ENCODE measurements at places on chromosomes 7 and 10. TPM values are rescaled to one million over a fixed set of nuclear protein-coding genes. Genes with fewer than 3 reads are reported as not detected.

DNA sequence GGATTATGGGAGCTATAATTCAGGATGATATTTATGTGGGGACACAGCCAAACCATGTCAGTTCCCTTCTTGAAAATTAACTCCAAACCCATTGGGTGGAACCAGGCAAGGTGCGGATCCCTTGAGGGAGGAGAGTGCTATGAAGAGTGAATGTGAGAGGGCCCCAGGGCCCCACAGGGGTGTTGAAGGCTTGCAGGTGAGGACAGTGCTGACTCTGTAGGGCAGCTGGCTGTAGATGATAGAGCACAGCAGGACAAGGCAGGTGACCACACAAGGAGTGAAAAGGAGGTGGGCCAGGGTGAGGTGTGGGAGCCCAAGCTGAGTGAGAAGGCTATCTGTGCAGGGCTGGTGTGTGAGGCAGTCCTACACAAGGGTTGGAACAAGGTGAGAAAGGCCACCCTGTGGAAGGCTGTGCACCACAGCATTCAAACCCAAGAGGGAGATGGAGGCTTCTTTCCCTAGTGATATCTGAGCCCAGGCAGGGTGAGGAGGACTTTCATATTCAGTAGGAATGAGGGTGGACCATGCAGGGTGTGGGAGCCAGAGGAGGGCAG lies 746.0 kb upstream of the CELF2 start:
- no peaks in the 10 kb centered on the region for H3K36me3 ChIP-seq
- DNase-seq: no peak
- H3K4me3 ChIP-seq: no peak overlapping the region
- H3K27me3 ChIP-seq: no peaks in the 10 kb centered on the region

DNA sequence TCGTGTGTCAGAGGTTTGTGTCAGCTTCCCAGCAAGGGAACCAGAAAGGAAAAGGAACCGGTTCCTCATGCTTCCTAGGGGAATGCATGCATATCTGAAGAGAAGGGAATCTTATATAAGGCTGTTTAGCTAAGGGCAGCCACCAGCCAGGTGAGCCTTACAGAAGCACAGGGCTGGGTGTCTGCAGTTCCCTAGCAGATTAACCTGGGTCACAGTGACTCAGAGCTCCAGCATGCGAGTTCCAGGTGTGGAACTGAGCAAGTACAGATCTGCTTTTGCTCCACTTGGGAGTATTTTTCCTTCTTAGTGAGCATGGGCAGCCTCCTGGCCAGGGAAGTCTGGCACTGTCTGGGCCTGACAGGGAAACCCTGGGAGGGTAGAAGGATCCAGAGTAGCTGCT lies 957 bp upstream of the ANKRD2 start:
- H3K4me1 ChIP-seq: no peaks in the 10 kb centered on the region
- no peaks in the 10 kb centered on the region for H3K27me3 ChIP-seq
- no peak for DNase-seq
- H3K27ac ChIP-seq: no peak overlapping the region
- H3K36me3 ChIP-seq: no peaks in the 10 kb centered on the region

Gene ZP3
- total RNA-seq: 0.64 TPM

Gene ADCYAP1R1
- total RNA-seq: not detected

- H3K4me1 ChIP-seq: no peaks in the 10 kb centered on the region
- H3K4me3 ChIP-seq: no peak overlapping the region
- no peaks in the 10 kb centered on the region for H3K27me3 ChIP-seq
- no peaks in the 10 kb centered on the region for H3K36me3 ChIP-seq
- DNase-seq: no peak
Observed at GRCh38 chr7:114784177-114784576, 137.7 kb upstream of the MDFIC start.

Gene SPDYE5
- not detected for total RNA-seq

GRCh38 chr7:39504963-39505362 lies 61.2 kb upstream of the YAE1 start:
- no peaks in the 10 kb centered on the region for H3K36me3 ChIP-seq
- no peak overlapping the region for H3K27ac ChIP-seq
- no peak for DNase-seq
- H3K27me3 ChIP-seq: no peaks in the 10 kb centered on the region
- no peak overlapping the region for H3K4me3 ChIP-seq

- no peaks in the 10 kb centered on the region for H3K36me3 ChIP-seq
- no peaks in the 10 kb centered on the region for H3K27me3 ChIP-seq
- peak overlapping the region; percentile 50 for H3K27ac ChIP-seq
- peaks cover 9% of the 10 kb centered on the region for H3K4me1 ChIP-seq
Observed at GRCh38 chr7:44338600-44338999, 13.2 kb upstream of the CAMK2B start.

DNA sequence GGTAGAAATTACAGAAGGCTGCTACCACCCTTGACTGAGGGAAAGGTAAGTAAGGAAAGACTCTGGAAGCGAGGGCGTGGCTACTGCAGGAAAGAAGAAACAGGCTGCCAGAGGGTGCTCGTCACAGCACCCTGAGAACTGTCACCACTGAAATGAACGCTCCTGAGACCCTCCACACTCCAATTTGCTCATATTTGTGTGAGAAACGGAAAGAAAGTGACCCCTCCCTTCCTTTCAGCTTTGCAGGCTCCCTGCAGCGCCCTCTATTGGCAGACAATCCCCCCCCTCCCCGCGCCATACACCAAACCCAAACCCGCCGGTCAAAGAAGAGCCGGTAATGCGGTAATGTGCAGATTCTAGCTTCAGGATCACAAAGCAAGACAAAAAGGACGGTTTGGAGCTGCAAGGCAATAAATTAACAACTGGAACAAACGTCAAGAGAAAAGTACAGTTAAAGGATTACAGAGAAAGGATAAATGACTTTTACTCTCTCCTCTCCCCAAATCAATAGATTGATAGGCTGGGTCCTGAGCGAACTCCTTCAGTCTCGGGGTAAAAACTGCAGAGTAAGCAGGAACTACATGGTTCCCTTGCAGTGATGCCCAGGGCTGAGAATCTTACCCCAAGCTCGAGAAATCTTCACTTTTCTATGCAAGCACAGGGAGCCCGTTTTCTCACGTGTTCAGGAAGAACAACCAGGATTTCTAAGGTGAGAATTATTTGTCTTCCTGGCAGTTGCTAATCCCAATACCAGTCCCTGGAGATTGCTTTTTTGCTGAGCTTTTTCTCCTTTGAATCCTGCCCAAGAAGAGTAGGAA lies 47.6 kb downstream of the STEAP1B start:
- H3K4me1 ChIP-seq: peaks cover 17% of the 10 kb centered on the region
- peaks cover 7% of the 10 kb centered on the region for H3K27me3 ChIP-seq
- no peaks in the 10 kb centered on the region for H3K36me3 ChIP-seq
- no peak overlapping the region for H3K4me3 ChIP-seq

DNA sequence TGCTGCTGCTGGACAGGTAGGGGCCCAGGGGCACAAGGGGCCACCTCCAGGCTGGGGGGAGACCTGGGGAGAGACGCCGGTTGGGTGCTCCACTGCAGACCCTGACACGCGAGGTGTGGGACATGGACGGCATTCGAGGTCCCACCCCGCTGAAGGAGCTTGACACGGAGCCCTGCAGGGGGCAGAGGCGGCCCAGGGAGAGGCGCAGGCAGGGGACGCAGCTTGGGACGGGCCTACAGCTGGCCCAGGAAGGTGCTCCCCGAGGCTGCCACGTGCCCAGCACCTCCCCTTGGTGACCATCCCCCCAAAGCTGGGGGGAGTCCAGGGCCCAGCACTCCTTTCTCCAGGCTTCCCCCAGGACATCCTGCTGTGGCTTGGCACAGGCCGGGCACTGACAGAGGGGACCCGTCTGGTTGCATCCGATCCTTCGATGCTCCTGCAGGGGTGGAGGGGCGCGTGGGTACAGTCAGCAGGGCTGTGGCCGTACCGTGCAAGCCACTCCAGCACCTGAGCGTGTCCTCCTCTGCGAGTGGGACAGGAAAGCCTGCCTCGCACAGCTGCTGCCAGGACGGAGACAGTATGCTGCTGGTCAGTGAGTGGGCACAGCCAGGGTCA lies 174.4 kb downstream of the ELFN1 start:
- H3K4me1 ChIP-seq: peaks cover 10% of the 10 kb centered on the region
- no peak overlapping the region for H3K27ac ChIP-seq
- peaks cover 9% of the 10 kb centered on the region for H3K36me3 ChIP-seq
- no peaks in the 10 kb centered on the region for H3K27me3 ChIP-seq

- H3K4me1 ChIP-seq: peaks cover 5% of the 10 kb centered on the region
- H3K27ac ChIP-seq: no peak overlapping the region
- no peak for DNase-seq
- H3K36me3 ChIP-seq: no peaks in the 10 kb centered on the region
- H3K27me3 ChIP-seq: no peaks in the 10 kb centered on the region
- no peak overlapping the region for H3K4me3 ChIP-seq
Observed at GRCh38 chr10:88835910-88836221, 15.8 kb downstream of the ANKRD22 start.

Gene COL13A1
- total RNA-seq: not detected

Gene RRP12
- 33.6 TPM for total RNA-seq

DNA sequence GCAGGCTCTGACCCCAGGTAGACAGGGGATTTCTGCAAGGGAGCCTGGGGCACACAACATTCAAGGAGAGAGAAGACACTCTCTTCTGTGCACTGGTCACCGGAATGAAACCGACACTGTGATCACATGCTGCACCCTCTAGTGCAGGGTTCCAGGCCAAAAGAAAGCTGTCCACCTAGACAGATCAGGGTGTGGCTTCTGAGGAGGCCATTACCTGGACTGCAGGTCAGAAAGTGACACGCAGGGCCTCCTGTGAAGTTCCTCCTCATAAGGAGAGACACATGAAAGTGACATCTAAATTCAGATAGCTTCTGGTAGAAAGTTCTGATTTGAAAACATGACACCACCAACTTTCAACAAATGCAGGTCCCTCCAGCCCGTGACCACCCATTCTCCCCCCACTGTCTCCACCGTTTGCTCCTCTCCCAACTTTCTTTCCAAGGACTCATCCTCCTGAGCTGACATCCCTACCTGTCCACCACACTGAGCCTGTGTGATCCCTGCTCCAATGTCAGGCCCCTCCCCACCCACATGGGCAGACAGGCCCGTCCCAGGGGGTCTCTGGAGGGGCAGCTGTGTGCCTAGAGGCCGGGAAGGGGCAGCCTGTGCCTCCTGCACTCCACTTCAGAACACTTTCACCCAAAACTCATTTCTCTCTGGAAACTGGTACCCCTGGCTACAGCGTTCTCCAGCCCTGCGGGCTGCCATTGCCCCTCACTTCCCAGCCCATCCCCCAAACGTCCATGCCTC lies 198.0 kb downstream of the TNS3 start:
- no peak overlapping the region for H3K27ac ChIP-seq
- peaks cover 35% of the 10 kb centered on the region for H3K36me3 ChIP-seq
- no peak overlapping the region for H3K4me3 ChIP-seq
- no peaks in the 10 kb centered on the region for H3K4me1 ChIP-seq
- H3K27me3 ChIP-seq: no peaks in the 10 kb centered on the region
- no peak for DNase-seq

Gene HTR7
- total RNA-seq: not detected

Gene GDF2
- total RNA-seq: not detected

DNA sequence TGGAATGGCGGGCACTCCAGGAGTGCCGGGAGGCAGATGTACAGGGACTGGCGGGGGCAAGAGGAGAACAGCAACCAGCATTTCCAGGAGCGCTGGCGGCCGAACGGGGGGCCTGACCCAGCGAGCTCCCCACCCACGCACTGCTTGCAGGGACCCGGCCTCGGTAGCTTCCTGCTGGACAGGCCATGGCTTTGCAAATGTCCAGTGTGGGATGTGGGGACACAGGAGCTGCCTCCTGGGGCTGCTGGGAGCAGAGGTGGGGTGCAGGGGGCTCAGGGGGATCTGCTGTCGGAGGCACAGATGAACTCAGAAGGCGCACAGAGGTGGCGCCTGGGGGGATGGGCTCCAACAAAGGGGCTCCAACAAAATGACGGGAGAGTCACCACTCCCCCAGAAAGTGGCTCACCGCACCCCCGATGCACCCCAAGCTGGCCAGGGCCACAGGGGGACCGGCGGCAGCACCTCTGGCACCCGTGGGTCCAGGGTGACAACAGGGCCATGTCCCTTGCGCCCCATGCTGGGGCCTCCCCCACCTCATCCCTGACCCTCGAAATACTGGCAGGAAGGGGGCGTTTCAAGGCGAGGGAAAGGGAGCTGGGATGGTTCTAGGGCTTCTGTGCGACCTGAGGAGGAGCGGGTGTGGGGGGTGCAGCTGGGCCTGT lies 41.1 kb downstream of the AP5Z1 start:
- peaks cover 36% of the 10 kb centered on the region for H3K27me3 ChIP-seq
- H3K36me3 ChIP-seq: no peaks in the 10 kb centered on the region
- DNase-seq: no peak
- H3K4me3 ChIP-seq: no peak overlapping the region
- H3K4me1 ChIP-seq: no peaks in the 10 kb centered on the region

- H3K27me3 ChIP-seq: no peaks in the 10 kb centered on the region
- no peaks in the 10 kb centered on the region for H3K36me3 ChIP-seq
- no peak for DNase-seq
- H3K4me1 ChIP-seq: no peaks in the 10 kb centered on the region
- H3K27ac ChIP-seq: no peak overlapping the region
Observed at GRCh38 chr10:78533098-78533497, 499.4 kb downstream of the RPS24 start.

GRCh38 chr10:119520283-119520682 lies 22.2 kb downstream of the RGS10 start:
- H3K36me3 ChIP-seq: peaks cover 10% of the 10 kb centered on the region
- no peaks in the 10 kb centered on the region for H3K27me3 ChIP-seq
- H3K4me1 ChIP-seq: peaks cover 31% of the 10 kb centered on the region
- no peak for DNase-seq

GRCh38 chr7:33593611-33594010 lies 311.7 kb upstream of the BMPER start:
- H3K27ac ChIP-seq: no peak overlapping the region
- H3K27me3 ChIP-seq: no peaks in the 10 kb centered on the region
- H3K4me3 ChIP-seq: no peak overlapping the region
- no peak for DNase-seq
- peaks cover 9% of the 10 kb centered on the region for H3K4me1 ChIP-seq

Gene ITGB8
- 0.30 TPM for total RNA-seq
